ENCODE measurements at places on chromosomes 6 and 20. TPM values are rescaled to one million over a fixed set of nuclear protein-coding genes. Genes with fewer than 3 reads are reported as not detected.

IFT52 gene
- 14.1 TPM for total RNA-seq

SCRT2 gene
- not detected for total RNA-seq

RIMS1 gene
- not detected for total RNA-seq

PCSK2 gene
- total RNA-seq = not detected

TBX18 gene
- not detected for total RNA-seq

HLA-DRA gene
- total RNA-seq = 37.8 TPM

SPINT3 gene
- total RNA-seq = not detected

BPIFA1 gene
- not detected for total RNA-seq

NFATC2 gene
- 32.6 TPM for total RNA-seq

Measured in CD8-positive, alpha-beta T cell (primary cell).